ENCODE measurements at places on chromosomes 11 and 22.

GRCh38 chr22:50002791-50003190, 9.8 kb downstream of the IL17REL start:
- DNase-seq = no peak

GRCh38 chr11:95674657-95675358, 114.8 kb downstream of the FAM76B start:
- no peak for DNase-seq

GRCh38 chr11:125250318-125251213, 86.0 kb downstream of the PKNOX2 start:
- no peak for DNase-seq

DNA sequence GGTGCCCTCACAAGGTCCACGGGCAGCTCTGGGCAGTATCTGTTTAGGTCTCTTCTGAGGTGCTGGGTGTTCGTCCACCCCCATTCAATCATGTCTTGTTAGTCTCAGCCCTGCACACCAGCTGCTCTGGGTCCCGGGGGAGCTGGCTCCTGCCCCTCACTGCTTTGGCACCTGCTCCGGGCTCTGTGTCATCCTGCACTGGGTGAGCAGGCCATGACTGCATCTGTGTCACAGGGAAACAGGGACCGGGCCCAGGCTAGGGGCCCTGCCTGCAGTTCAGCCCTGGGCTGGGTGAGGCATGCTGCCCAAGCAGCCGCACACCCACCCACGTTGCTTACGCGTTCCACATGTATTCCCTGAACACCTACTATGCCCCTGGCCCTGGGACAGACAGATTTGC, 43.9 kb downstream of the ELFN2 start:
- no peak for DNase-seq

- peak; percentile 30 for DNase-seq
These were observed 96.5 kb upstream of the FGF3 start for GRCh38 chr11:69915501-69916250.

GRCh38 chr11:64004590-64004984, 18.3 kb downstream of the OTUB1 start:
- no peak for DNase-seq

GRCh38 chr11:47566149-47566698, 825 bp downstream of the PTPMT1 start:
- DNase-seq = no peak

GRCh38 chr11:111183706-111184105, 61.8 kb upstream of the POU2AF2 start:
- no peak for DNase-seq

GRCh38 chr11:13229136-13229535, 48.5 kb upstream of the BMAL1 start:
- no peak for DNase-seq

Measured in activated T-cell treated with anti-CD3 and anti-CD28 coated beads, Interleukin-2, amount 50 U/mL, for 4 hours (primary cell).